ENCODE measurements at places on chromosomes 6 and 20.

DNA sequence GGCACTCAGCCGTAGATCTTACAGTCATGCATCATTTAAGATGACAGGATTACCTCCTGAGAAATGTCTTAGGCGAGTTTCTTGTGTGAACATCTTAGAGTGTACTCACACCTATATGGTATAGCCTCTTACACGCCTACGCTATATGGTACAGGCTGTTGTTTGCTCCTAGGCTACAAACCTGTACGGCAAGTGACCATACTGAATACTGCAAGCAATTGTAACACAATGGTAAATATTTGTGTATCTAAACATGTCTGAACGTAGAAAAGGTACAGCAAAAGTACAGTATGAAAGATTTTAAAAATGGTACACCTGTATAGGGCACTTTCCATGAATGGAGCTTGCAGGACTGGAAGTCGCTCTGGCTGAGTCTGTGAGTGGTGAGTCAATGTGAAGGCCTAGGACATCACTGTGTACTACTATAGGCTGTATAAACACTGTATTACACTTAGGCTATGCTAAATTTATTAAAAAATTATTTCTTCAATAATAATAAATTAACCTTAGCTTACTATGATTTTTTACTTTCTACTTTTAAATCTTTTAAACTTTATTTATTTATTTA lies 541 bp upstream of the IL20RA start:
- no peak for DNase-seq

DNA sequence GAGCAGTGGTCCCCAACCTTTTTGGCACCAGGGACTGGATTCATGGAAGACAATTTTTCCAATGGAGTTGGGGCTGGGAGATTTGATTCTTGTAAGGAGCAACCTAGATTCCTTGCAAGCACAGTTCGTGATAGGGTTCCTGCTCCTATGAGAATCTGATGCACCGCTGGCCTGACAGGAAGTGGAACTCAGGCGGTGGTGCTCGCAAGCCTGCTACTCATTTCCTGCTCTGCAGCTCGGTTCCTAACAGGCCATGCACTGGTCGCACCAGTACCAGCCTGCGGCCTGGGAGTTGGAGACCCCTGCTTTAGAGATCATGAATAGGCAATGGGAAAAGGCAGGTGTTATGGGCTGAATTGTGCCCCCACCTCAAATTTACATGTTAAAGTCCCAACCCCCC lies 131.2 kb downstream of the PFDN4 start:
- no peak for DNase-seq

DNA sequence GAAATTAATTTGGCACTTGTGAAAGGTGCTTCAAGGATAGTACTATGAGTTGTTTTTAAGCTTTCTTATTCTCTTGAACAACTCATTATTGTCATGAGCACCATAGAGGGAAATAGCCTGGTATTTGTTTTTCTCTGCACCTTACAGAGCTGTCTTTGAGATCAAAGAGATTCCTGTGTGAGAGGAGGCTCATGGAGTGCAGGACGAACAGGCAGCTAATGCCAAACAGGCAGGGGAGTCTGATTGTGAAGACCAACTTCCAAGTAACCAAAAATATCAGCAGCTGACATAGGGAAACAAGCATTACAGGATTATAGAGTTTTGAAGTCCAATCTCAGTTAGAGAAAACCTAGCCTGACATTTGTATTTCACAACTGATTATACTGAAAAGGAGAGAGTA lies 110.6 kb upstream of the TENT5A start:
- DNase-seq, result no peak

DNA sequence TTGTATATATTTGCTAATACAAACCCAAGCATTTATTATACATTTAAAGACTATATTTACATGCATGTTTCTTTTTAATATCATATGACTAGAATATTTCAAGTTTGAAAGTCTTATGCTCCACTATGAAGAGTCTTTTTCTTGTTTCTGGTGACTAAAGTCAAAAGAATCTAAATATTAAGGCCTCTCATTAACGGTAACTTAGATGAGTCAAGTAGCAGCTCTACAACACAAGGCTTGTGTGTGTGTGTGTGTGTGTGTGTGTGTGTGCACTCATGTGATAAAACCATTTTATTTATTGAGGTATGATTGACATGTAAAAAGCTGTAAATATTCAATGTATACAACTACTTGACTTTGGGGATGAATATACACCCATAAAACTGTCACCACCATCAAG lies 275.6 kb downstream of the TFAP2B start:
- DNase-seq, result no peak

DNA sequence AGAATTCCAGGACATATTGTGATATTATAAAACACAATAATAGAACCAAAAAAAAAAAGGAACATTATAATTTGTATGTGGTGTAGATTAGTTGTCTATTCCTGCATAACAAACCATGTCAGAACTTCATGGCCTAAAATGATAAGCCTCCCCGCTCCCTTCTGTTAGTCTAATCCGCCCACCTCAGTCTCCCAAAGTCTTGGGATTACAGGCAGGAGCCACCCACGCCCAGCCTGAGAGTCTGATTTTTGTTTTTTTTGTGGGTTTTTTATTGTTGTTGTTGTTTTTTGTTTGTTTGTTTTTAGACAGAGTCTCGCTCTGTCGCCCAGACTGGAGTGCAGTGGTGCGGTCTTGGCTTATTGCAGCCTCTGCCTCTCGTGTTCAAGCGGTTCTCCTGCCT lies 61.1 kb upstream of the C20orf144 start:
- no peak for DNase-seq

DNA sequence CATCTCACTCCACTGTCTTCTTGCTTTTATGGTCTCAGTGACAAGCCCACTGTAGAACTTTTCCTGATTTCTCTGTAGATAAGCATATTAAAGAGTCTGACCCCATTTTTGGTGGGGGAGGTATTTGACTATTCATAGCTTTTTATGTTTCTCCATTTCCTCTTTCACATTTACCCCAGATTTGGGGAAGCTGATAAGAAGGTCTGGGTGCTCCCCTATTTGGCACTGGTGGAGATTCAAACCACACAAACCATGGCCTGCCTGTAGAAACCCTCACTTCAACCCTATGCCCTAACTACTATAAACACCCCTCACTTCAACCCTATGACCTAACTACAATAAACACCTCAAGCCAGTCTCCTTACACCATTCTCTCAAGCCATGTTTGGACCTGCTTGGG lies 196.2 kb upstream of the SYNDIG1 start:
- DNase-seq, result no peak

GRCh38 chr6:77456531-77457248 lies 6.6 kb downstream of the HTR1B start:
- DNase-seq, result no peak

GRCh38 chr20:53708129-53708968 lies 114.7 kb upstream of the ZNF217 start:
- no peak for DNase-seq

- DNase-seq, result no peak
Observed at GRCh38 chr20:61024390-61024789, 227.7 kb upstream of the CDH4 start.
